ENCODE measurements at places on chromosomes 1 and 21.

DNA sequence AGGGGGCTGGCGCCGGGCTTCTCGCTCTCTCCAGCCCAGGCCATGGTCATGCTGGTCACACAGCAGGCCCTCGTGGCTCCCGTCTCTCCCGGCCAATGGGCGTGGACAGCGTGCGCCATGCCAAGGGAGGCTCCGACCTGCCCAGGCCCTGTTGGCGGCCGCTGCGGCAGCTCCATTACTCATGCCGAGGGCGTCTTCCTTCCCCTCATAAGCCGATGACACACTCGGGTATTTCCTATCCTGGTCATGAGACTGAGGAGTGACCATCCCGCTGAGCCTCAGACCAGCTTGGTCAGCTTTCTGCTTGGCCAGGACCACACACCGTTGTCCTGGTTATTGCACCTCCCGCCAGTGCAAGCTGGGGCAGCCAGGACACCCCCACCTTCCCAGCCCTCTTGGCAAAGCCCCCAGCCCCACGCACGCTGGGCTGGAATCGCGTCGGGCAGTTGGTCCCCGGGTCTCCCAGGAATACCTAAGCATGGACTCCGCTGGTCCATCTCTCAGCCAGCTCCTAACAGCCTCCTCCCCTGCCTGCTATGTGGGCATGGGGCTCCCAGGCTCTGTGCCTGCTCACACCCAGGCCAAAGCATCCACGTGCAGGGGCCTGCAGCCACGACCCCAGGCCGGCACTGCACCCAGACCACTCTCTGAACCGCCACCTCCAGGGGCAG lies 49.8 kb downstream of the ARHGEF16 start:
- DNase-seq, result no peak

DNA sequence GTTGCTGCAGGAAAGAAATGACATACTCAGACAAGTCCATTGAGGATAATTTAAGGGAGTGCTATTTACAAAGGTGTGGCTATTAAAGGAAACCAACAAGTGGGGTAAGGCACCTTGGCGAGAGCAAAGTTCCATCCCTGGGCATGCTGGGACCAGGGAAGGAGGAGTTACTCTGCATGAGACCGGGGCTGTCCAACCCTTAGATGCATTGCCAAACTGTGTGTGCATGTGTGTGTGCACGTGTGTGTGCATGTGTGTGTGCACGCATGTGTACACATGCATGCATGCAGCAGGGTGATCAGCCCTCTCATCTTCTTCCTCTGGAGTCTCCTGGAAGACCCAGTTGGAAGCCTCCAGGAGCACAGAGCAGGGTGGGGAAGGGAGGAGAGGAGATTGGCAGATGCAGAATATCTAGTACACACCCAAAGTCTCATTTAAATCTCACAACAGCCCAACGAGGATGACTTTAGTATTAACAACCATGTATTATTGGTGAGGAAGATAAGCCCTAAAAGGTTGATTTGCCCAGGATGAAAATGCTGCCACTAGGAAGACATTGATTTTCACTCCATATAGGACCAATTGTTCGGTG lies 72.2 kb upstream of the CD34 start:
- no peak for DNase-seq

DNA sequence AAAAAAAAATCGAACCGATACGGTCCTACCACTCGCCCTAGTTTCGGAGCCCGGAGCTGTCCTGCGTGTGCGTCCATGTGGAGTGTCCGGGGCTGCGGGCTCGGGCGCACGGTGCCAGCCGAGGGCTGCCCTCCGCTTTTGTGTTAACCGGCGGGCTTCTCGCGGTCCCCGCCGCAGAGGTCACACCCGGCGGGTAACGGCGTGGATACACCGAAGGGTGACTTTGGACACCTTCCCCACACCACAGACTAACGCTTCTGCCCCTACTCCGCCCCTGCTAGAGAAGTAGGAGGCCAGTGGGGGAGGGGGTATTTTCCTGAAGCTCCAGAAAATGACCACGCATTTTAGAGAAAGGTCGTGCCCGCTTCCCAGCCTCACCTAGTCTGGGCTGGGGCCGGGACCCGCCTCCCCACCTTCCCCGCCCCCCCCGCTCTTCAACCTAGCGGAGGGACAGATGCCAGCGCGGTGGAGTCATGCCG lies 609 bp upstream of the ATF3 start:
- DNase-seq, result no peak

- no peak for DNase-seq
These were observed 42.0 kb upstream of the PADI2 start for GRCh38 chr1:17161137-17161740.

GRCh38 chr1:21938732-21939538 lies 1.8 kb upstream of the HSPG2 start:
- no peak for DNase-seq

DNA sequence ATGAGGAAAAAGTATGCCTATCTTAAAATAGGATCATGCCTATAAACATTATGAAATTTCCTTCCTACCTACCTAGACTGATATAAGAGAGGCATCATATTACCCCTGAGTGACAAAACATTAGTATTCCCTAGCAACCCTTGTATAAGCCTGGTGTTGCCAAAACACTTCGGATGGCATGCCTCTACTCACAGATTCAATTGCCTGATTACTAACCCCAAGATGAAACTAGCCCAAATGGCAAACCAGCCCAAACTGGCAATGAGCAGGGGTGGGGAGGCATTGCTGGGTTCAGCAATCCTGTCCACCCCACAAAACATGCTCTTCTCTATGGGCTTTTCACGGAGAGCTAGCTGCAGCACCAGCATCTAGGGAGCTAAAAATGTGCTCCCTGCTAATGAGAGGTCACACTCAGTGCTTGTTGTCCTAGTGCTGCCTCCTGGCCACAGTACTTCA lies 13.9 kb downstream of the PALMD start:
- DNase-seq, result no peak

DNA sequence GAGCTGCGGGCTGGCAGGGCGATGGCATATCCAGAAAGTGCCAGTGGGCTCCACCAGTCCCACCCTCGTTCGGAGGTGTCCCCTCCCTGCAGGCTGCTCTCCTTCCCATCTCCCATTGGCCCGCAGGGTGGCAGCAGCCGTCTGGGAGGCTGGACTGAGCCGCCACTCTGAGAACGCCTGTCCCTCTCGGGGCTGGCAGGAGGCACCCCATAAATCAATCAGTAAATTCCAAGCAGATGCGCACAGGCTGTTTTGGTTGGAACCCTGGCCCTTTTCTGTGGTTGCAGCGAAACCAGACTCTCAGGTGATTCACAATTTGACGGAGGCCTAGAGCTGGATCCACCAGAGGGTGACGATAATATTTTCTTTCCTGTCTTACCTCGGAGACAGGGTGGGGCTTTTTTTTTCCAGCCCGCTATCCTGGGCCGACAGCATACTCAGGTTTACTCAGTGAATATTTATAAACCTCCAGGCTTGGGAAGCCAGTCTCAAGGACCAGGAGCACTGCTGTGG lies 99.7 kb downstream of the GLIS1 start:
- DNase-seq, result peak; percentile 26

GRCh38 chr1:64532646-64533045 lies 62.7 kb downstream of the CACHD1 start:
- no peak for DNase-seq

GRCh38 chr1:105101261-105101660 lies 1351.6 kb downstream of the AMY1C start:
- no peak for DNase-seq

GRCh38 chr1:160251687-160252526 lies 10.4 kb downstream of the DCAF8 start:
- DNase-seq, result no peak

DNA sequence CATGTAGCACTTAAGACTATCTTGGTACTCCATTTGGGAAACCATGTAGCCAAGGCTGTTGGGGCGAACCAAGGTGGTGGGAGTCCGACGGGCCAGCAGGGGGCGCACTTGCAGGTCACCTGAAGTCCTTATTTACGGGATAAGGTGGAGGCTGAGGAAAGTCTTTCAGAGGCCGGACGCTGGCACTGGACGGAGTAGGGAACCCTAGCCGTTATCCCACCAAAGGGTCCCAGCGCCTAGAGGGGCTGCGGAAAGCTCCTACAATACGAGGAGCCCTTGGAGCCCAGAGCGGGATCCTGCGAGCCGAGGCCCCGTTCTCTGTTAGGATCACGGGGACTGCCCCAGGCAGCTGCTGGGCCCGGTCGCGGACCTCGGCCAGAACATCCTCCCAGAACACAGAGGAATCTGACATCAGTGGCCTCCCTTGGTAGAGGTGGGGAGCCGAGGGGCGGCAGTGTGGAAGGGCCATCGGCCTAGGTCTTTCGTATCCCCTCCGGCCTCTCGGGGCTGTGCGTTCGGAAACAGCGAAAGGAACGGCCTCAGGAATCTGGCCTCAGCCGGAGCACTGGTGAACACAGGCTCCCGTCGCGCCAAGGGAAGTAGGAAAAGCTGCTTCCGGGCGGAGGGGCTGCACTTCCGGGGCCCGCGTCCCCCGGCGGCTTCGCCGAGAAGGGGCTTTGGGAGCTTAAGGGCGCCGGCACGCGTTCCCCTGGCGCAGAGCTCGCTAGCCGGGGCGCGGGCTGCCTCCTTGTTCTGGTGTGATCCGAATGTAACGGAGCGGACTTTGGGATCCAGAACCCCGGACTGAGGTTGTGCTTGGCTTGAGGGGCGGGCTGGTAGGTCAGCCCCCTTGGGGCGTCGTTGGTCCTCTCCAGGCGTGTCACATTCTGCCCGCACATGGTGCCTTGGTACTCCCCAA lies 29.9 kb upstream of the RPTN start:
- no peak for DNase-seq

DNA sequence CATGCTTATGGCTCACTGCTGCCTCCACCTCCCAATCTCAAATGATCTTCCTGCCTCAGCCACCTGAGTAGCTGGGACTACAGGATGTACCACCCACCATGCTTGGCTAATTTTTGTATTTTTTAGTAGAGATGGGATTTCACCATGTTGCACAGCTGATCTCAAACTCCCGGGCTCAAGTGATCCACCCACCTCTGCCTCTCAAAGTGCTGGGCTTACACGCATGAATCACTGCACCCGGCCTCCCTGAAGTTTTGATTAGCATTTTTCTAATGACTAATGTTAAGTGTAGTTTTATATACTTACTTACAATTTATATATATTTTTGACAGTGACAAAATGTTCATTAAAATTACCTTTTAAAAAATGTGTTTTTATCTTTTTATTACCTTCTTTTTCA lies 41.1 kb downstream of the ZNF678 start:
- no peak for DNase-seq

- peak; percentile 92 for DNase-seq
These were observed 48.7 kb downstream of the SPAG17 start for GRCh38 chr1:118136187-118136941.

GRCh38 chr1:220873087-220873486 lies 6.2 kb upstream of the HLX start:
- no peak for DNase-seq

- DNase-seq, result no peak
These were observed 33.1 kb downstream of the FOXO6 start for GRCh38 chr1:41394369-41394744.

GRCh38 chr1:1374589-1374928 lies 448 bp downstream of the AURKAIP1 start:
- DNase-seq, result no peak

DNA sequence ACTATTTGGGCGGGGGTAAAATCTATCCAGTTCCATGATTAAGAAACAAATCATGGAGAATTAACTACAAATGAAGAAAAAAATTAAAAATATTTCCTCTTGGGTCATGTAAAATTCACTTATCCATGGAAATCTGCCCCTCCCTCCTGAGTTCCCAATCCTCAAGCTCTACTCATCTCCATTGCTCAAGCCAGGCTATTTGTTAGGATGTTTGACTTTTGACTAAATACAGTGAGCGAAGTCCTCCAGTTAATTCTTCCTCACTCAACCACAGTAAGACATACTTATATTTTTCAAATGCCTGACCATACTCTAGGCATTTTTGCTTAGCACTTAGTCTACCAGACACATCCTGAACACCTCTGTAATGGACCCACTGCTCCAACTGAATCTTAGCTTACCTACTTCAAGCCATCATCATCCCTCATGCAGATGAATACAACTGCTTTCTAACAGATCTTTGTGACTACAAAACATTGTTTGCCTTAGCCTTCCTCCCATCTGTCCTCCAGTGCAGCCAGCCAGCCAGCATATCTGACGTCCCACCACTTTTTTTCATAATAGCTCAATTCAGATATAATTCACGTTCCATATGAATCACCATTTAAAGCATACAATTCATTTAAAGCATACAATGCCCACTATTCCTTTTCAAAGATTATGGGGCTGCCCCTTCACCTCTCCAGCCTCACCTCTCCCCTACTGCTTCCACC lies 154.2 kb downstream of the RERE start:
- DNase-seq, result no peak

GRCh38 chr1:174167265-174167803 lies 8.0 kb downstream of the RABGAP1L start:
- DNase-seq, result no peak

DNA sequence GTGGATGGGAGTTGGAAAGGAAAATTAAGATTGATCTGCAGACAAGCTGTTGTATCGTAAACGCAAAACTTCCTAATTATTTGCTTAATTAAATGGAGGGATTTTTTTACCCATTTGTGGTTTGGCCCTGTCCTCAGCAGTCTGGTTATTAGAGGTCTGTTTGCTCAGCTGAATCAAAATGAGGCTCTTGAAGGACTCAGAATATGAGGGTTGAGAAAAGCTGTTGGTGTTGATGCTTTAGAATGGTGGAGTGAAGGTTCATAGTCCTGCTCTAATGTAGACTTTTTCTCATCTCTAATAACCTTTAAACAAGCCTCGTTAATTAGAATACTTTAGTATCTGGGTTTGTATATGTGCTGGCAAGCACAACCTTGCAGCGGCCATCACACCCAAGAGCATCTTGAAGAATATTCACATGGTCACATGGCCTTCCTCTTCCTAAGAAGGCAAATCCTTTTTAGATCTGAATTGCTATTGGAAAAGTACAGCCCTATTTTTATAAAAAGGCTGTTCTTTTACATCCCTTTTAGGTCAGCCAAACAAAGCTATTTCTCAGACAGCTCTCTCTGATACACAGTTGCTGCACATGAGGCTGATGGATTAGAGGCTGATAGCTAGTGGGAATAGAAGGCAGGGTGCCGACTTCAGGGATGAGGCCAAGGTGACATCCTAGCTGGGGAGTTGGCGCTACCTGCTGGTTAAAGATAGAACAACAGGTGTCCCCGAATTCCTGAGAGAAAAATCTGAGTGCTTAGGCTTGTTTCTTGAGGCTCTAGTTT lies 53.8 kb downstream of the MACF1 start:
- peak; percentile 37 for DNase-seq

DNA sequence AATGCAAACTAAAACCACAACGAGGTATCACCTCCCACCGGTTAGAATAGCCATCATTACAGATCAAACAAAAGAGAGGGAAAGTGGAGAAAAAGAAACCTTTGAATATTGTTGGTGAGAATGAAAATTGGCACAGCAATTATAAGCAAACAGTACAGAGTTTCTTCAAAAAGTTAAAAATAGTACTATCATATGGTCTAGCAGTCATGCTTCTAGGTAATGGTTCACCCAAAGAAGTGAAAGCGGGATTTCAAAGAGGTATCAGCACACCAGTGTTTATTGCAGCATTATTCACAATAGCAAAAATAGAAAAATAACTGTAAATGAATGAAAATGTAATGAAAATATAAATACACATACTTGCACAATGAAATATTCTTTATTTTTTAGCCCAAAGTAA lies 8.2 kb downstream of the OR2T10 start:
- DNase-seq, result no peak

GRCh38 chr1:237911911-237912310 lies 21.2 kb upstream of the ZP4 start:
- no peak for DNase-seq

GRCh38 chr1:36106269-36106668 lies 17.6 kb downstream of the ADPRS start:
- no peak for DNase-seq

GRCh38 chr1:78787544-78787943 lies 137.9 kb downstream of the IFI44 start:
- peak; percentile 28 for DNase-seq

- no peak for DNase-seq
These were observed 5.3 kb downstream of the GALNT2 start for GRCh38 chr1:230072296-230072695.

Measured in fibroblast of skin of left biceps (primary cell).